ENCODE measurements at places on chromosomes 1 and 21.

DNA sequence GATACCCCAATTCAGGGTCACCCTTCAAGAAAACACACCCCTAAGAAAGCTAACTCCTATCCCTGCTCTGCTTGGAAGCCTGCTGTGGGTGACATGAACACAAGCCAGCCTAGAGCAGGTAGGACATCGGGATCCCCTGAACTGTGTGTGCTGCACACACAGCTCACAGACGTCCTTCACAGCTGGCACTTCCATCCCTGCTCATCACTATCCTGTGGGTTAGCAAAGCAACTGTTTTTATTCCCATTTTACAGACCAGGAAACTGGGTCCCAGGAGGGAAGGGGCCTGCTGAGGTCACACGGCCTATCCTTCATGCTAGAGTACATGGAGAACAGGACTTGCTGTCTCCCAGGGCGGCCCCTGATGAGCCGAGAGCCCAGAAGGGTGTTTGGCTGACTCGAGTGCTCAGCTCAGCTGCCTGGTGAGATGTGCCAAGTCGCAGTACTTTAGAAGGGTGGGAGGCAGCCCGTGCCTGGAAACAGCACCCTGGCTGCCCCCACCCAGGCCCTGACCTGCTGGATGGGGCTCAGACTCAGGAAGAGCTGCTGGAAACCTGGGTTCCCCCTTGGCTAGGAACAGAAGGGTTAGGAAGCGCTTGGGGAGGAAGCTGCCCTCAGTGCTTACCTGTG lies 28.3 kb upstream of the BTG2 start:
- DNase-seq: no peak

GRCh38 chr1:147541672-147542568 lies 619 bp downstream of the BCL9 start:
- peak; percentile 39 for DNase-seq

DNA sequence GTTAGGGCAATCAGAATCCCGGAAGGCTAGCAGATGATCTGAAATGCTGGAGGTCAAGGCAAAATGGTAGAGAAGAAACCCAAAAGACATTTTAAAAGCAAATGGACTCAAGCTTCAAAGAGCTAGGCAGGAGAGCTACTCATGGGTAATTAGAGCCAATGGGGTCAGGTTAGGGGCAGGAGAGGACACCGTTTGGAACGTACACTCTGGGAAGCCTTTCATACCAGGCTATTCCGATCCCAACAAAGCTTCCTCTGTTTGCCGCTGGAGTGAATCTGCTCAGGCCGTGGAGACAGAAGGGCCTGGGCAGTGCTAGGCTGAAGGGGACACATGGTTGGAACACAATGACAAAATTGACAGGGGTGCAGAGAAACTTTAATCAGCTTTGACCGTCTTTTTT lies 346.6 kb downstream of the RPS6KC1 start:
- no peak for DNase-seq

DNA sequence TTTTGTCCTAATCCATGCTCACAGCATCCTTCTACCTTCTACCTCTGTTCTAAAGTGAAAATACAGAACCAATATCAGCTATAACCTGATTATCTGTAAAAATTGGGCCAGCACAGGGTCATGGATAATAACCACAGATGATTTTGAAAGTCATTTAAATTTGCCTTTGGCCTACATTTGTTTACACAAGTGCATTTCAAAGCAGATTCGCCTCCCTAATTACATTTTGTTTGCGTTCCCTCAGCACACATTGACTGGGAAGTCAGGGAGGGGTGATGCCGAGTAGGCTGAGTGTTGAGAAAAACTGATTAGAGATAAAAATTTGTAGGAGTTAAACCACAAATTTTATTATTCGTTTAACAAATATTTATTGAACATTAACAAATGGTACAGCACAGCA lies 19.2 kb upstream of the RGS8 start:
- no peak for DNase-seq

- DNase-seq: no peak
Observed at GRCh38 chr1:147215540-147215916, 9.6 kb downstream of the FMO5 start.

DNA sequence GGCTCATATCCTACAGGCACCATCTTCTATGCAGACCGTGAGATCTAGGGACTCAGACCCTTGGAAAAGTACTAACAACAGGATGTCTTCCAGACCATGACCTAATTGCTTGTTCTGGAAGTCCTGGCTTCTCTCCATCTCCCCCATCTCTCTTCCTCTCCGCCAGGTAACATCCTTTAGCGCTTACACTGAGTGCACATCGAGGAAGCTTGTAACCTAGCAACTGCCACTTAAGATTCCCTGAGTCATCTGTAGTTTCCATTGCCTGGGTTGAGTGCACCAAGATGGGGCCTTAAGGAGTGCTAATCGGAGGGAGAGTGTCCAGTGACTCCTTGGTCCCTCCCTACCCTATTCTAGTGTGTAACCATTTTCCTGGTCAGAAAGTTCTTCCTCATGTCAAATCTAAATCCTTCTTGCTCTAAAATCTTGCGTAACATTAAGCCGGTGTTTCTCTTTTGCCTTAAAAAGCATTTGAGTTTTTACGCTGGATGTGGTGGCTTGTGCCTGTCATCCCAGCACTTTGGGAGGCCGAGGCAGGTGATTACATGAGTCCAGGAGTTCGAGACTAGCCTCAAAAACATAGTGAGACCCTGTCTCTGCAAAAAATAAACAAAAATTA lies 9.7 kb downstream of the KLHDC8A start:
- DNase-seq: no peak

GRCh38 chr1:79041666-79042065 lies 35.1 kb upstream of the ADGRL4 start:
- peak; percentile 20 for DNase-seq

GRCh38 chr21:36048357-36048756 lies 12.0 kb downstream of the SETD4 start:
- DNase-seq: no peak

GRCh38 chr1:167371030-167371429 lies 147.3 kb downstream of the CD247 start:
- DNase-seq: no peak

DNA sequence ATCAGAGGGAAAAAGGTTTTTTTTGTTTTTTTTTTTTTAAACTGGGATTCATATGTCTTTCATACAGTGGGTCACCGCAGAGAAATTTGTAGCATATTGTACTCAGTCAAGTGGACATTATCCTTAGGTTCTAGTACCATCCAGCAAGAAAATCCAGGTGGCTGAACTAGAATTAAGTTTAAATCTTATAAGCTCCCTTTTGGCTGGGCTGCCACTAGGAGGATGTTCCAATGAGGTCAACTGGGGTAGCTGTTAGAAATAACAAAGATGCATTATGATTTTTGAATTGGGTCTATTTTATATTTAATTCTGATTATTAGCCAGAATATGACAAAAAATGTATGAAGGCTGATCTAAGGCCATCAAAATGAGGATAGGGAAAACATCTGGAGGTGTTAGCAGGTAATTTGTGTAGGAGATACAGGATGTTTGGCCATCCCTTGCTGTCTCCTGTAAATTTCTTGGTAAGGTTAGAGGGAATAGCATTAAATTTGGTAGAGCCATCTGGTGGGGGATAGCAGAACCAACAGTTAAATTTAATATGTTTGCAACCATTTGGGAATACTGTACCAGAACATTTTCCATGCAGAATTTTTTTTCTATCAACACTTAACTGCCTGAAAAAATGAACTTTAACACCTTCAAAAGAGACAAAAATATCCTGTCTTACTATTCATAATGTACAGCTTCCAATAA lies 568.5 kb upstream of the B3GALT2 start:
- no peak for DNase-seq

DNA sequence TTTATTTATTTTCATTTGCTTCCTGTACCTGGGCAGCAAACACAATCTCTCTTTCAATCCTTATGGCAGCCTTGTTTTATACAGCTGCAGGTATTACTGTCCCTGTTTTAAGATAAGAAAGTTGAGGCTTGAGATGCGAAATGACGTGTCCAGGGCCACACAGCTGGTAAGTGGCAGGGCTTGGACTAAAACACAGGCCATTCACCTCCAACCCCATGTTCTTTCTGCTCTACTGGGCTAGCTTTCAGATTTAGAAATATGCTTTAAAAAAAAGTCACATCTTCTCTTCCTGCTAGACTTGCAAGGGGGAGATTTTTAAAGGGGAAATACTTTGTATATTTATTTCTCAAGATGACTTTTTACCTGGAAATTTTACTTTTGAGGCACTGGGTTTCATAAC lies 62.8 kb downstream of the CNST start:
- no peak for DNase-seq

GRCh38 chr1:94905207-94905606 lies 21.7 kb downstream of the CNN3 start:
- no peak for DNase-seq

GRCh38 chr1:112954017-112954650 lies 1.9 kb downstream of the SLC16A1 start:
- peak; percentile 13 for DNase-seq

DNA sequence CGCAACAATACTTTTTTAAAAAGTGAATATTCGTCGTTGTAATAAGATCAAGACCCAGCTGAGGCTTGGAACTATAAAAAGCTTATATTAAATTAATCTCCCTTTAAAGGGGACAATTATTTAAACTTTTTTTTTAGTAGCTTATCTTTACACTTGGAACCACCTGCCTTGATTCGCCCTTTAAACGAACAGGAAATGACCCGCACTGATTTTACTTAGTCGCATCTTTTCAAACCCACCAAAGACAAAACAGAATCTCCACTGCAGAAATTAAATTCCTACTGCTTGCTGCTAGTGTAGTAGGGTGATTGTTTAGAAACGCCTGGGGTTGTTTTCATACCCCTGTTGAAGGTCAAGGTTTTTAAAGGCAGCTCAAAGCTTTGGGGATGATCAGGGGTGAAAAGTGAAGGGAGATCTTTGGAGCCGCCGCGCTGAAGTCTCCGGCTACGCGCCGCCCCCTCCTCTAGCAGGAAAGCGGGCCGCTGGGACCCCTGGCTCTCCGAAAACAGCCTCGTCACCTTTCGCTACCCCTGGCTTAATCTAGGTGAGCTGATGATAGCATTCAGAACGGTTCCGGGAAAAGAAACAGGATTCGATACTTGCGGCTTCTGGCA lies 163.4 kb downstream of the RUNX1 start:
- DNase-seq: no peak
